Tibial artery (tissue), 4 donors: ENCODE measurements at places on chromosomes 13 and 19.

GRCh38 chr13:44698066-44698465, 121.9 kb upstream of the TSC22D1 start:
- no peak for DNase-seq

DNA sequence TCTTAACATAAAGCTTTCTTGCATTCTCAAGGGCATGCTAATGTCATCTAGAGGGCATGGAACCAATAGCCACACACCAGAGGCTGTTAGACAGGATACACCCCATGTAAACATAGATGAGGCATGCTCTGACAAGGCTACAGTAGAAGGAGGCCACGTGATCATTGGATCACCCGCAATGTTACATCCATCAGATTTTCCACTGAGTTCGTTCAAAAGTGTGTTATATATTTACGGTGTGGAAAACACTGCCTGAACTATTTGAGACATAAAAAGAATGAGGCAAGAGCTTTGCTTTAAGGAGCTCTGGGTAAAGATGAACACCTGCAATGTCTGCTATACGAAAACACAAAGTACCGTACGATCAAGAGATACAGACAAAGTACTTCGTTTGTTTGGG, 817.5 kb upstream of the SLC10A2 start:
- DNase-seq = no peak

DNA sequence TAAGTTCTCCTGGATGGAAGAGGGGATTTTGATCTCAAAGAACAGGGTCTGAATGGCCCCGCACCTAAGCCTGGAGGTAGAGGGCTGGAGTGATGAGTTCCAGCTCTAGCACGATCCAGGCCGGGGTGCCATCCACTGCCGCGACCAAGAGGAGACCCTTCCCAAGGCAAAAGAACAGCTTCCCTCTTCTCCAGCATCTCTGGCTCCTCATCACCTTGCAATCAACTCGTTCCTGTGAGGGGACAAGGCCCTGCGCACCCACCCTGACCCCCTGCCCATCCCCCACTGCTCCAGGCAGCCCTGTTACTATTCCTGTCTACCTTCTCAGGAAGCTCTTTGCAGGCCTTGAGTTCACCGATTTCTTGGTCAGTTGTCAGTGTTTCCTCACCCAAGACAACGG, 17.8 kb downstream of the COL4A1 start:
- DNase-seq = no peak

DNA sequence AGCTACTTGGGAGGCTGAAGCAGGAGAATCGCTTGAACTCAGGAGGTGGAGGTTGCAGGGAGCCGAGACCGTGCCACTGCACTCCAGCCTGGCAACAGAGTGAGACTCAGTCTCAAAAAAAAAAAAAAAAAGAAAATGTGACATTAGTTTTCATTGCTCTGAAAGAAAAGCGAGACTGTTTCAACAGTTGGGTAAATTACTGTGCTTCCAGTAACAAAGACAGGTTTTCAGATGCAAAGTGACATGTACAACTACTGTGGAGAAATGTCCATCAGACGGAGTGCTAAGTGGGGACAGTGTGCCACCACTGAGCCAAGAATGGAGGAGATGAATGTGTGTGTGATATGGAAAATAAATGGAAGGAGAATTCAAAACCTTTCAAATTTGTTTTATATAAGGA, 24.2 kb upstream of the SLC15A1 start:
- no peak for DNase-seq

GRCh38 chr19:56712611-56713276, 41.2 kb upstream of the ZNF835 start:
- no peak for DNase-seq

DNA sequence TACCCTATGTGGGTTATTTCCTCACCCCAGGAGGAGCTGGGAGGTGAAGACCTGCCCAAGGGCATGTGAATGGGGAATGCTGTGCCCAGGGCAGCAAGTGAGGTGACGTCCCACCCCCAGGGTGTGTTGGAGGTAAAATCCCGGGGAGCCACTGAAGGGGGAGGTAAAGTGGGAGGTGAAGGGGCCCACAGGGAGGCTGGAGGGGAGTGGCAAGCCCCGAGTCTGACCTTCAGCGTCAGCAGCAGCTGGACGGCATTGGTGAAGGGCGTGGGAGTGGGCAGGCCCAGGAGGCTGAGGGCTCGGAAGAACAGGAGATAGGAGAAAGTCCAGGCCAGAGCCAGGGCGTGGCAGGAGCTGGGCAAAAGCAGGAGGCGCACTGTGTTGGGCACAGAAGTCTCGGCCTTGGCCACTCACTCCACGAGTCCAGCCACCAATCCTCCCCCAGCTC, 2.4 kb downstream of the MBOAT7 start:
- DNase-seq = no peak

GRCh38 chr13:45896285-45896684, 44.7 kb upstream of the SIAH3 start:
- no peak for DNase-seq

DNA sequence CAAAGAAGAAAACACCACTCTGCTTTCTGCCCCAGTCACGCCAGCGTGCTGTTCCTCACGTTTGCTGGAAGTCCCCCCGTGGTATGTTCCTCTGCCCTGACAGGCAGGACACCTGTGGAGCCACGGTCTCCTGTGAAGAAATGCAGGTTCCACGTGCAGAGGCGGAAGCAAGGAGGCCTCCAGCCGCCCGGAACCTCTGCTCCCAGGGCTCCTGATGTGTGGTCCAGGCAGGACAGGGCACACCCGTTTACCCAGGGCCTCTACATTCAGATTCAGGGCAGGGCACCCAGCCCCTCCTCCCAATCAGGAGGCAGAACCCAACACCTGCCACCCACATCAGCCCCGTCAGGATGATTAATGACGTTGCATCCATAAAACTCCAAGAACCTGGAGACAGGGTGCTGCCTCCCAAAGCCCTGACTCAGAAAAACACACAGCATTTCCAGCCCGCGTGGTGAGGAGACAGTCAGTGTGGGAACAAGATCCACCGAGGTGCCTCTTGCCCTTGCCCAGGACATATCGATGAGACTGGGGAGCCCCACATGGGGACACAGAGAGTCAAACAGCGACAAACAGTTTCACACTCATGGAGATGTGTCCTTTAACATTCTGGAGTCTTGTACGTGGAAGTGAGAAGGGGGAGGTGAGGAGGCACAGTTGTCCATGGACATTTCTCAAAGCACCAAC, 76.2 kb downstream of the COL4A1 start:
- DNase-seq = peak; percentile 60

DNA sequence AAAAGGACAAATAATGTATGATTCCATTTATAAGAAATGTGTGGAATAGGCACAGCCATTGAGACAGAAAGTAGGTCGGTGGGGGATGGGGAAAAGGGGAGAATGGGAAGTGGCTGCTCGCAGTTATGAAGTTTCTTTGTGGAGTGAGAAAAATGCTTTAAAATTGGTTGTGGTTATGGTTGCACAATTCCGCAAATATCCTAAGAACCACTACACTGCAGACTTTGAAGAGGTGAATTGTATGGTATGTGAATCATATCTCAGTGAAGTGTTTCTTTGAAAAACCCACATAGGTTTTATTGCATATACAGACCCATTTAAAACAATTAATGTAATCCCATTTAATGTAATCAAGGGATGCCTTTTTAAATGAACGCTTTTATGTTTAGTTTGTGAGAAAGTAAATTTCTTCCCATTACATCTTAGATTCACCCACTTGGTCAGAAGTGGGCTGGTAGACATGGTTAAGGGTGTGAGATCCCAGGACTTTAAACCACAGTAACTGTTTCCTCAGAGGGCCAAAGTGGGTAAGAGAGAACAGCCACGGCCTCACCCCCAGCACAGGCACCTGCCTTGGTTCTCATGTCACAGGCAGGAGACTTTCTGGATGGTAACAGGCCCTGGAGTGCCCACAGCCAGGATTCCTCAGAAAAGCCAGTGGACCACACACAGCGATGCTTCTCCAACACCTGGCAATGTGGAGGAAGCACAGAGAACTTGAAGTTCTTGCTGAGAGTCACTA, 119.3 kb upstream of the GJB6 start:
- DNase-seq = no peak

DNA sequence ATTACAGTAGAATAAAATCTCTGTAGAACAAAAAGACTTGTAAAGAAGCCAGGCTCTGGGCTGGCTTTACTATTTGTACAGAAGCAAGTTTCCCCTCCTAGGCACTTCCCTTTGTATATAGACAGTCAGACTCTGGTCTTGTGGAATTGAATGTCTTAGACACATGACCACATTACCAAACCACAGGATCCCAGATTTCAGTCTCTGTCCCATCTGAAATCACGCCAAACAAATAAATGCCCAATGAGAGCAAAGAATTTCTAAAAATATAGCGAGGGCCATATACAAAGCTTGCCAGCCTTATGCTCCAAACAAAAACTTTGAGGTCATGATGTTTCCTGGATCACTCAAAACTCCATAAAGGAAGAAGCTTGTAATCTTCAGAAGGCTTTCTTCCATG, 23.9 kb downstream of the CCDC70 start:
- DNase-seq = no peak

DNA sequence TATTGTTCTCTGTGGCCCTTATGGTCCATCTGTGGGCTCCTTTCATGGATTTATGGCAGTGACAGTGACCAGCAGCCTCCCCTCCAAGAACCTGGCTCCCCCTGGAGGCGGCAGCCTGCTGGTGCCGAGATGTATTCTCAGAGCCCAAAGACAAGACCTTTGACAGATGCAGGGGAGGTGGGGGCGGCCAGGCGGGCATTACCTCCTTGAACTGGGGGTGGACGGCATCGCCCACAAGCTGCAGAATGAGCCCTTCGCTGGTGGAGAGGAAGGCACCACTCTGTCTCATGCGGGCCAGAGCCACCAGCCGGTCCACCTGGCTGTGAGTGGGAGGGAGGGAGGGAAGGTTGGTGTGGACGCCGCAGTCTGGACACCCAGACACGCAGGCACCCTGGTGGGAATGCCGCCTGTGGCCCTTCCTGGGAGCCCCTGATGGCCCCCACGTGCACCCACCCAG, 6.6 kb downstream of the ISOC2 start:
- DNase-seq = no peak

DNA sequence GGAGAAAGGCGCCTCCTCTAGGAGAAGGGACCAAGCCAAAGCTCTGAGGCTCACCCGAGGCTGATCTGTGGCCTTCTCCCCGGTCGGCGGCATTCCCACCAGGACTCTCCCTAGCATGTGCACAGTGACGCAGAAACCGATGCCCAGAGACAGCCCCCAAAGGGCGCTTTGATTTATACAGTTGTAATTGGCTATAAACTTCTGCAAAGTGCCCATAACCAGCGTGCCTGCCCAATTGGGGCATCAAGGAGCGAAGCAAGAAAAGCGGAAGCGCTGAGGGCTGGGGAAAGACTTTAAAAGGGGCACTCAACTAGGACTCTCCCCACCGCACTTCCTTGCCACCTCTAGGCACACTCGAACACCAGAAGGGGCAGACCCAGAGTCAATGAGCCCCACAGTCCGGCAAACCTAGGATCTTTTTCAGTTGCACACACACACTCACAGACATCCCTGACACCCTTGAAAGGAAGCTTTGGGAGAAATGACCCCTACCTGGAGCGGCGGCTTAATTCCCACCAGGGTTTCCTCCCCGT, 1.8 kb downstream of the CDX2 start:
- DNase-seq = no peak

GRCh38 chr13:23440821-23441618, 7.5 kb upstream of the SACS start:
- DNase-seq = no peak

DNA sequence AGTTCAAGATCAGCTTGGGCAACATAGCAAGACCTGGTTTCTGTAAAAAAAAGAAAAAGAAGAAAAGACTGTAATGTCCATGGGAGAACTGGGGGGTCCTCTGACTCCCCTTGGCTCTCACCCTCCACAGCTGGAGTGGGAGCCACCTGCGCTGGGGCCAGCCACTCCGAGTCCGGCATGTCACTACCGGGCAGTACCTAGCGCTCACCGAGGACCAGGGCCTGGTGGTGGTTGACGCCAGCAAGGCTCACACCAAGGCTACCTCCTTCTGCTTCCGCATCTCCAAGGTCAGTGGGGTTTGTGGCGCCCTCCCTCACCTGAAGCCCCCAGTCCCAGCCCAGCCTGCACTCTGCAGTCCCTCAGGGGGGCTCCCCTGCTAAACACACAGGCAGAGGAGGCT, 14.7 kb downstream of the RYR1 start:
- no peak for DNase-seq

DNA sequence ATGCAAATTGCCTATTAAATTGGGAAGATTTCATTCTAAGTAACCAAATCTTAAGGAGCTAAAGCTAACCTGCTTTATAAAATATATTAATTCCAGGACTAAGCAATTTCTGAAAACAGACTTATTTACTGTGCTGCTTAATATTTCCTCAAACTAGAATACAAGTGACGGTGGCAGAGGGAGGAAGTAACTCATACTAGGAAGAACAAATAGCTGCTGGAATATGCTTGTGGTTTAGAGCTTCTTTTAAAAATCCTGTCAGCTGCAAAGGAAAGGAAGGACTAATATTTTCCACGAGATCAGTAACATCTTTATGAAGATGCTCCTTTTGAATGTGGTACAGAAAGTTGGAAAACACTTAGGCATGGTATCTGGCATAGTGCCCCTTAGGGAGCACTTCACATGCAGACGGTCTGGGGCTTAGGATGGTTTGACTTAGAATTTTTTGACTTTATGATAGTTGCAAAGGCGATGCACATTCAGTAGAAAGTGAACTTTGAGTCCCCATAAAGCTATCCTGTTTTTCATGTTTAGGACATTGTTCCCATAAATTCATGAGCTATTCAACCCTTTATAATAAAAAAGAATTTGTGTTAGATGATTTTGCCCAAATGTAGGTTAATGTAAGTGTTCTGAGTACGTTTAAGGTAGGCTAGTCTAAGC, 3.4 kb upstream of the HNRNPA1L2 start:
- no peak for DNase-seq

GRCh38 chr19:7395360-7396066, 46.8 kb downstream of the ARHGEF18 start:
- no peak for DNase-seq

DNA sequence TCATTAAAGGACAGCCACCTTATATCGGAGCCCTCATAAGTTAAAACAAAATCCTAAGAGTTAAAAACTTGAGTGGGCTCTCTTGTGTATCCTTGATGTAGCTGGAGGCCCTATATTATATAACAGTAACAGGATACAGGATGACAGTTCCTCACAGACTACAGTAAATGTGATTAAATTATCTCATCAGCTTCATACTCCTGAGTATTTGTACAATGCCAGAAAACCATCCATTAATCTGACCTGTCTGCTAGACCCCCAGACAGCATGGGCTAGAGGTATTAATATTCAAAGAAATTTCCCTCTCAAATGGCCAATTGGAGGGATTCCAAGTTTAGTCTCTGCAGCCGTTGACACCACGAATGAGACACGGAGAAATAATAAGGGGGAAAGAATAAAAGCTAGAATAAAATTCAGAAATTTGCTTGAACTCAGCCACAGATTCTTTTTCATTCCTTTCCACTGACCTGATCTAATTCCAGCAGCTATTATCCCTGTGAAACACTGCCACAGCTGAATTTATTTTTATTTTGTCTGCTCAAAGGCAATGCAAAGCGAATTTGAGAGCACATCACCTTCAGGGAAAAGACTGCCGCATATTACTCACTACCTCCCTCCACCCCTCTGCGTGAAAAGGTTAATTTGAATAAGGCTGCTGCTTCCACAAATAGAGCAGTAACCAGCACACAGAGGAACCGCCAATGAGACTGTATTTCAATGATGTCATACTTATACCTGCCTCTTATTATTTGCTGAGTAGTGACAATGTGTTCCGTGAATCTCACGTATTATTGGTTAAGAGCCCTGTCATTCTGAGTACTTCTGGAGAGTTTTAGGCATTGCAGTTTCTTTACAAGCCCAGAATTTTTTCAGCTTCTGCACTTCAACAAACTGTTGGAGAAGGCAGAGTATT, 155.9 kb upstream of the KLF12 start:
- no peak for DNase-seq
